NCI-H2171 (cell line): ENCODE measurements at places on chromosomes 3 and 15.
A peak's percentile ranks its signal among the peaks of the same experiment; 100 is the strongest.

DNA sequence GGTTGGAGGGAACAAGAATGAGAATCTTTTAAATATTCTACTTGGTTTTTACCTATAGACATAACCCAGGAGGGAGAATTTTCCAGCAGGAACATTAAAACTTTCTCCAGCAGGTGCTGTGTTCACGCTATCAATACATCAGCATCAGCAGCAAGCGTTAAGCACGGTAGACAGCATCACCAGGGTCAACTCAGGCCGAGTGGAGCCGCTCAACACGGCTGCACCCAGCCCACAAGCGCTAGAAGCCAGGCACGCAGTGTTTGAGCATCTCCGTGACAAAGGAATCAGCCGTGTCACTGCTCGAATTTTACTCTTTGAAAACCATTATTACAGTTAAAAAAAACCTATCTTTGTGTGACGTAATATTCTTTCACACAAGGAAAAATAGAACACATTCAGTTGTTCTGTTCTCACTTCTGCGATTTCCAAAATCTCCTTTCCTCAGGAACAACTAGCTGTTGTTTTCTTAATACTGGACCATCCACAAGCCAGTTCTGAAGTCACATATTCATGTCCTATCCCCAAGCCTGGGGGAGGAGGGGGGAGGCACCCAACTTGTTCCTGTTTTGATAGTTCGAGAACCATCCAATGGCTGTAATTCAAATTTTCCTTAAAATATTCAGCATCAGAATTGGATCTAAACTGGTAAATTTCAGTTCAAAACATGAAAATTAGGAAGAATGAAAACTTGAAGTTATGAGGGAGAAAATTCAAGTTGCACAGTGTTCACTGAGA lies 77.9 kb downstream of the ADAMTS17 start:
- no peak for DNase-seq

GRCh38 chr3:111728566-111728935 lies 130.5 kb upstream of the PHLDB2 start:
- DNase-seq = no peak

GRCh38 chr3:125605756-125606155 lies 10.5 kb upstream of the OSBPL11 start:
- DNase-seq = no peak

DNA sequence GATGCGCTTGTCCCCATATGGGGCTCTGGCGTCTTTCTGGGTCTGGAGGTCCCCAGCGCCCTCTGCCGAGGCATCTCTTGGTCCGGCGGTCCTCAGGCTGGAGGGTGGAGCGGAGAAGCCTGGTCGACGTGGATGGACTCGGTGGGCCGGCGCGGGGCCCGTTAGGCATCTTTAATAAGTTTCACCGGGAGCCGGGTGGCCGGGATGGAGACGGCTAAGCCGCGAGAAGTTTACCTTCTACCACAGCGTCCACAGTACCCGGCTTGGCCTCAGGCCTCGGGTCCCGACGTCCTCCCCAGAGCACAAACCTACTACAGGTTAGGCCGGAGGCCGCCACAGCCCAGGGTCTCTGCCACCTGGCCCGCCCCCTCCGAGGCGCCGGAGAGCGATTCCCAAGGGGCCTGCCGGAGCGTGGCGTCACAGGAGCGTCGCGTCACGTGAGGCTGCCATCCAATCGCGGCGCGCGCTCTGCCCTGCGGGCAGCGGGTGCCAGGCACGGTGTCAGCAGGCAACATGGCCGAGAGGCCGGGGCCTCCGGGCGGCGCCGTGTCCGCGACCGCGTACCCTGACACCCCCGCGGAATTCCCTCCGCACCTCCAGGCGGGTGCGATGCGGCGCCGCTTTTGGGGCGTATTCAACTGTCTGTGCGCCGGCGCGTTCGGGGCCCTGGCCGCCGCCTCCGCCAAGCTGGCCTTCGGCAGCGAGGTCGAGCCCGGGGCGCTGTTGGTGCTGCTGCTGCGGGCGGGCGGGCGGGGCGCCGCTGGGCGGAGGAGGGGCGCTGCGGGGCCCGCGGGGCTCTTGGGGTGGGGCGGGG lies at the start of gene TMEM42:
TMEM42 (plus strand) TSS at position 501 of the 814 bp plus-strand sequence; CDS start at position 514, 13 bp downstream.
- peak; percentile 93 for DNase-seq

DNA sequence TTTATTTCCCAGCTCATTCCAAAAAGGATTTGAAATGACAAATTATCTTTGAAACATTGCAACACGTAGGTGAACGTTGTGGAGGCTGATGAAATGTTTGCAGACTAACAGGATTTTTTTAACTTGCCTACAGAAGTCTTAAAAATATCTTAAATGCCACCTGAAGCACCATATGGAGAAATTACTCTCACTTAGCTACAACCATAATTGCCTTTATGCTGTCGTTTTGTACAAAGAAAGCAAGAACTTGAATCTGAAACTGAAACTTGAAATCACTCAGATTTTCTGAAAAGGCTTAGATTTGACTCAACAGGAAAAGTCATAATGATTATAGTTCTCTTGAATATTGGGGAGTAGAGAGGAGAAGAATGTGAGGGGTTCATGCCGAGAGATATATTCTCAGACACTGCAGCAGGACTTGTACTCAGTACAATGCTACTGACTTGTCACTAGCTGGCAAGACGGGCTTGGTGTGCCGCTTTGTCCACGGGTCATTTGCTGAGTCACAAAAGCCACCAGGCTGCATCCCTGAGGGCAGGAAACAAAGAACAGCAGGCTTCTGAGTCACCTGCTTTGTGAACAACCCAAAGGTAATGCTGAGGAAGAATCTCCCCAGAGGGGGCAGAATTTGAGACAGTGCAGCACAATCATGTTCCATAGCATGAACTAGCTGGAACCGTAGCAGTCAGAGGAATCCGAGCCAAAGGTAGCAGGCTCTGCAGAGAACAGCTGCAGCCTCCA lies 7.1 kb upstream of the FMN1 start:
- peak; percentile 26 for DNase-seq

DNA sequence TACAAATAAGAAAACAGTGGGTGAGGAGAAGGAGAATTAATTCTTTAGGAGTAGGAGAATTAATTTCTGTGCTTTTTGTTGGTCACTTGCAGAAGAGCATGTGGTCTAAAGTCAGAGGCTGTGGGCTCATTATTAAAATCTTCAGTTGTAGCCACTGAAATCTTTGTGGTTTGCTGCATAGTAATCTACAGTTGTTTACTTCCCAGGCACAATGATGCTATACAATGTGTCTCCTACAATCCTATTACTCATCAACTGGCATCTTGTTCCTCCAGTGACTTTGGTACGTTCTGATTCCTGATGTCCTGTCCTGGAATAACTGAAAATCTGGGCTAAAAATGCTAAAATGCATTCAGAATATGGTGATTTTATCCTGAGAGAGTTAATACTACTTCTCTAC lies 21.0 kb downstream of the IFT122 start:
- DNase-seq = no peak

DNA sequence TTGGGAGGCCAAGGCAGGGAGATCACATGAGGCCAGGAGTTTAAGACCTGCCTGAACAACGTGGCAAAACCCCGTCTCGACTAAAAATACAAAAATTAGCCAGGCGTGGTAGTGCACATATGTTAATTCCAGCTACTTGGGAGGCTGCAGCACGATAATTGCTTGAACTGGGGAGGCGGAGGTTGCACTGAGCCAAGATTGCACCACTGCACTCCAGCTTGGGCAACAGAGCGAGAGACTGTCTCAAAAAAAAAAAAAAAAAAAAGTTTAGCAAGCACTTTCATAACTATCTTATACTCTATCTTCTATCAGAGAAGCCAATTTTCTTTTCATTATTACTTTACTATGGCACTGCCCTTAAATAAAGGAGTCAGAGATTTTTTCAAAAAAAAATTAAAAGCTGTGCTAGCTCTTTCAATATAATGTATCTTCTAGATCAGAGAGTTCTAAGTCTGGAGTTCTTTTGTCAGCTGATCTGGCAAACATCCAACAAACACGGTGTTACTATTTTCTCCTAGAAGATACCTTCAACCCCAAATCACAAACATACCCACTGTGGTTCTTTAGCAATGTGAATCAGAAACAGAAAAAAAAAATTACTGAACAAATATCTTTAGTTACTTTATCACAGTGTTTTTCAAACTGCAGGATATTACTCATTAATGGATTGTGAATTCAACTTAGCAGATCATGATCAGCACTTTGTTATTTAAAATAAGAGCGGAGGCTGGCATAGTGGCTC lies 3.0 kb downstream of the ZNF770 start:
- no peak for DNase-seq

GRCh38 chr15:48644827-48645557 lies 517 bp downstream of the FBN1 start:
- DNase-seq = peak; percentile 62

- DNase-seq = no peak
Measured at GRCh38 chr3:61460636-61461035, 100.7 kb upstream of the PTPRG start.

DNA sequence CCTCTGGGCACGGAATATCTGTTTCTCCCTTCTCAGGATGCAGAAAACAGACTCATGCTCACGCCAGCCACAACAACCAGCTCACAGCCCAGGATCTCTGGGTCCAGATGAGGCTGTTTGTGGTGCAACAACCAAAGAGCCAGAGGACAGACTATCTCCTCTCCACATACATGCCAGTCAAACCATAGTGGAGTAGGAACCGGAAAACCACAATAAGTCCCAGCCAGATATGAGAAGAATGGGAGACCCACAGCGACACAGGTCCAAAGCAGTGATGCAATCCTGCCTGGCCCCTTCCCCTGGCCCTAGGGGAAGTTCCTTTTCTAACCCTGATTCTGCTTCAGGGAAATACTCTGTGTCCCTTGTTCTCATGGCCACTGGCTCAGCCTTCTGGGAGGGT lies 27.6 kb downstream of the MEX3B start:
- DNase-seq = no peak

DNA sequence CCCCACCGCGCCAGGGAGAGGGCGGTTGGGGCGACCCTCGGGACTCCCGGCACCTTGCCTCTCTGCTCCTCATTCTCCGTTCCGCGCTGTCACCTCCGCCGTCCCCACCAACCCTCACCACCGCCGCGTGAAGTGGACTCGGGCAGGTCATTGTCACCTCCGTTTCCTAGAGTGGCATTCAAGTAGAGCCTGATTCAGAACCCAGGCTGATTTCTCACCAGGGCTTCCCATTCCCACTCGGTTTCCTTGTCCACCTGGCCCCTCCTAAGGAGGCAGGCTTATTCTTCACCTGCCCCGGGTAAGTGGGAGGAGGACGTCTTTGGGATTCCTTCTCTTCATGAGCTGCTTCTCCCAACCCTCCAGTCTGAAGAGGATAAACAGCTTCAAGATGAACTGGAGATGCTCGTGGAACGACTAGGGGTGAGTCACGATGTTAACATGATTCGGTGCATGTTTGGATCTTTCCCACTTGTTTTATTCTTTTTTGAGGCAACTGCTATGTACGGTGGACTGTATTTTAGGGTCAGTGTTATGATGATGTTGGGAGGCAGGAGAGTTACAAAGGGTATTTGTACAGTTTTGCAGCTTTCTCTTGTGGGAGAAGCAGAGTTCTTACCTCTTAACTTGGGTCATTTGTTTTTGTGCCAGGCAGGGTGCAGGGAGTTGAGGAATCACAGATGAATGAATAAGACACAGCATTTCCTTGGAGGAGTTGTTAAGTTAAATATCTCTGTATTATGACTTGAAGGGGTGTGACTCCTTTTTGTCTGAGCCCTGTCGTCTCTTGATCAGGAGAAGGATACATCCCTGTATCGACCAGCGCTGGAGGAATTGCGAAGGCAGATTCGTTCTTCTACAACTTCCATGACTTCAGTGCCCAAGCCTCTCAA lies 692 bp downstream of the PSMD2 start:
- DNase-seq = no peak

DNA sequence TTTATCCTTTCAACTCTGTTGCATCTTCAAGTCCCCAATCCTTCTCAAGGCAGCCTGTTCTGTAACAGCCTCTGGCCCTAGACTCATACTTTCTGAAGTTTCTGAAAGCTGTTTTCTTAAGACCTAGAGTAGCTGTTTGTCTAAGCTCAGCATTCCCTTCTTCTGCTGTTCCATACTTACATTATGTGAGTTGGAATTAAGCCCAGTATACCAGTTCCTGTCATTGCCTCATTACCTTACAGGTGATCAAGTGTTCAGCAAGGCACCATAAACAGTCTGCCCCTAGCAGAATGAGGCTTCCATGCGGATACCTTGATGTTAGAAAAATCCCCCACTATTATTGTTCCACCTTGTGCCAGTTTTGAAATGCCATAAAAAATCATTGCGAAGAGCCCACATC lies 180.6 kb downstream of the PLCL2 start:
- no peak for DNase-seq

- DNase-seq = no peak
Measured at GRCh38 chr15:76286271-76286879, 24.9 kb downstream of the ETFA start.

GRCh38 chr3:14231145-14231990 lies 52.8 kb downstream of the LSM3 start:
- DNase-seq = no peak
